A172 (cell line): ENCODE measurements at places on chromosomes 6 and 20. TPM values are rescaled to one million over a fixed set of nuclear protein-coding genes. Genes with fewer than 3 reads are reported as not detected.

GRCh38 chr6:19209202-19209601 lies 628.0 kb upstream of the ID4 start:
- DNase-seq: no peak

DNA sequence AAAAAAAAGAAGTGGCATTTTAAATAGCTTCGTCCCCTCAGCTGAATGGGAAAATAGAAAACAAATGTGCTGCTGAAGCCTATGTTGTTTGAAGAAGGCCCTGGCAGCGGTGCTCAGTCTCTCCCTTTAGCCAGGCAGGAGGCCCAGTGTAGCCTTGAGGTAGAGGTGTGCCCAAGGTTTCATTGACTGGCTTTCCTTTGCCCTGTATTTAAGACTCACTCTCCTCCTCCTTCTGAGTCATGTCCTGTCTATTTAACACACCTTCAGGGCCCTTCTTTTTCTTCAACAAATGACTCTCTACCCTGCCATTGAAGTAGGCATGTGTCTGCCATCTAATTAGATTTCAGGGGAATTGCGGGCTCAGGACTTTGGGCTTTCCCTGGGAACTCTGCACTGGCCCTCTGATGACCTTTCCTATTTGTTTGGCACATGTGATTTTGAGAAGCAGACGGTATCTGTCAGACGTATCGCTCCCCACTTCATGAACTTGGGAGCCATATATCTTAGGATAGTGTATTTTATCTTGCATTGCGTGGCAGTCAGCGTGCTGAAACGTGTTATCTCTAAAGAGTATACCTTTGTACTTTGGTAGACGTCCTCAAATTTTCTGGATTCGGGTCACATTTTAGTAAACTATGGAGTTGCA lies 4.3 kb downstream of the TJAP1 start:
- no peak for DNase-seq

GRCh38 chr6:11851387-11851786 lies 72.8 kb upstream of the ADTRP start:
- DNase-seq: peak; percentile 97

Gene TRAM2
- total RNA-seq: 91.1 and 104 TPM in 2 replicates
